ENCODE measurements at places on chromosomes 5 and 9.

DNA sequence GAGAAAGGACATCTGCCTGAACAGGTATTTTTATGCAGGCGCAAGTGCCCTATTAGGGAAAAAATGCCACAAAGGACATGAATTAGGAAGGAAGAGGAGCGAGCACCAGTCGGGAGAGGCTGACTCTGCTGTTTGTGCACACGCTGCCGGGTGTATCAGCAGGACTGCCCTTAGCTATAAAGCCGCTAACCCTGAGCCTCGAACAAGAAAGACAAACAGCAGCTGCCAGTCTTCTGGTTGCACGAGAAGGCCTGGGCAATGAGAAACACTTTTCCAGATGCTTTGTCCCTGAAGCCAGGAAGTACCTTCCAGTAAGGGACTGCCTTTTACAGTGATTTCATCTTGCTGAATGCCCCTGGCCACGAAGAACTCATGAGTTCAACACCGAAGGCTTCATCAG, 12.6 kb downstream of the QSOX2 start:
- no peak for DNase-seq

GRCh38 chr5:86968301-86968753, 299.4 kb upstream of the RASA1 start:
- DNase-seq = no peak

DNA sequence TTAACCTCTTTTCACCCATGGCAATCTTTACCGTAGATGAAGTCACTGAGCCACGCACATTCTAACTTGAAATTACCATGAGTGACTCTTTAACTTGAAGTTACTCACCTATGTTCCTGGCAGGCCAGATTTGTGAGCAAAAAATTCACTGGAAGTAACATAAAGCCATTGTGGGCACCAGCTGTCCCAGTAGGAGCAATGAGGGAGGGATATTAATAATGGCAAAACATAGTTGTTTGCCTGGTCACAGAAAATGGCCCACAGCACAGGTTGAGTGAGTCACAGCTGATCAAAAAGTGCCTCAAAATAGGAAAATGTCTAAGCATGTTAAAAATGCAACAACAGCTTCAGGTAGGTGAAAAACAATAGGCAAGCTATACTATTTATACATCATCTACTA, 146.6 kb downstream of the EFNA5 start:
- DNase-seq = no peak

DNA sequence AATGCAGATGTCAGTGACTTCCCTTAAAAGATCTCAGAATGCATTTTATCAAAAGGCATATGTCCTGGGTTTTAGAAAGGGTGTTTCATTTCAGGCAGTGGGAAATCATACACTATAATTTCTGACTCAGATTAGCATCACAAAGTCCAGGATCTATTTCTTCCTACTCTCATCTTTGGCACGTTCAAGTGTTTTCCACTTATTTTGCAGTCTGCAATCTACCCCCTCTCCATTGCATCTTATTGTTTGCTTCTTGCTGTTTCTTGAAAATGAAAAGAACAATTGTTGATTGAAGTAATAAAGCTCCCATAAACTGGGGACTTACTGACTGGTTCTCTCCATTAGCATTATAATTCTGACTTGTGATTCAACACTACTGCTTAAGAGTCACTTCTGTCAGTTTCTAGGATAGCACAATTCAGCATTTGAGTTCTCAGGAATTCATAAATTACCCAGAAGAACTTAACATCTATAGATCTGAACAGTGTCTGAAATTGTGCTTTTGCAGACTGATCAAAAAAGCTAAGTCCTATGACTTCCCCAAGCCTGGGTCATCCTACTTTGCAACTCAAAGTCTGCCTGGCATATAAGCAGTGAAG, 332.9 kb downstream of the RASEF start:
- no peak for DNase-seq

DNA sequence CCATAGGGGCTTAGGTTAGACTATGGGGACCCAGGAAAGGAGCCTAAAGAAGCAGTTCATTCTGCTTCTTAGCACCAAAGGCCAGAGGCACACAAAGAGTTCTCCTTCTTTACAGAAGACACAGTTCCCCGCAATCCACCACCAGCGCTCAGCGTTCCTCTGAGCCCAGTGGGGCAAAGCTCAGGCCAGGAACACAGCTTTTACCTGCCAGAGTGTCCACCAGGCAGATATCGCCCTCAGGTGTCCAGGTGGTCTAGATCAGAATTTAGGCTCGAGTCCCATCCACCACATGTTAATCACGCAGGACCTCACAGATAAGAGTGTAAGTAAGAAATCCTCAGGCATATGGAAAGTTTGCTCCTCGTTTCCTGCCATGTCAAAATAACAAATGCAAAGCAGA, 53.0 kb downstream of the UBE2QL1 start:
- DNase-seq = no peak

DNA sequence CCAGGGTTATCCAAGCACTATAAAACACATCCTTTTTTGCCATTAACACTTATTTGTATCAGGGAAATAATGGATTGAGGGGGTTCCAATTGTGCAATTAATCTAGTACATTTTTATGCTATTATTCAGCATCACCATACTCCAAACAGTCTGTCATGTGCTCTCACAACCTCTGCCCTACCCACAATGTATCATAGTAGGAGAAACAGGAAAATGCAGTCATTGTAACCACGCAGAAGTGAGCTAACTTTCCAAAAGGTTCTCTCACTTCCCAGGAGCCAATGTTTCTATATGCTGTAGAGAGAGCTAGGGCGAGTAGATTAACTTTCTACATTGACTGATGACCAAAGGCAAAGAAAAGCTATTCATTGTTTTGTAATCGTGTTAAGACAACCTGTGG, 29.8 kb downstream of the DAB2 start:
- DNase-seq = no peak

- no peak for DNase-seq
Observed at GRCh38 chr9:75604661-75605060, 285.8 kb upstream of the PCSK5 start.

GRCh38 chr9:36049408-36049807, 12.7 kb downstream of the RECK start:
- DNase-seq = no peak

DNA sequence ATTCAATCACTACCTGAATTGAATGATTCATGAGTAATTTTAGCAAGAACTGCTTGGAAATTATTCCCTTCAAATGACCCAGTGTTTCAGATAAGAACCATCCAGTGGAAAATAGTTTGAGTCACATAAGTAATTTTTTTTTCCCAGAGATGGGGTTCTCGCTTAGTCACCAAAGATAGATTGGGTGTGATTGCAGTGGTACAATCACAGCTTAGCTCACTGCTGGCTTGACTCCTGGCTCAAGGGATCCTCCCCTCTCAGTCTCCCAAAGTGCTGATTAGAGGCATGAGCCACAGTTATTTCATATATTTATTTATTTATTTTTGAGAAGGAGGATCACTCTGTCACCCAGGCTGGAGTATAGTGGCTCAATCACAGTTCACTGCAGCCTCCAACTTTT, 574.5 kb upstream of the ARRDC3 start:
- no peak for DNase-seq

DNA sequence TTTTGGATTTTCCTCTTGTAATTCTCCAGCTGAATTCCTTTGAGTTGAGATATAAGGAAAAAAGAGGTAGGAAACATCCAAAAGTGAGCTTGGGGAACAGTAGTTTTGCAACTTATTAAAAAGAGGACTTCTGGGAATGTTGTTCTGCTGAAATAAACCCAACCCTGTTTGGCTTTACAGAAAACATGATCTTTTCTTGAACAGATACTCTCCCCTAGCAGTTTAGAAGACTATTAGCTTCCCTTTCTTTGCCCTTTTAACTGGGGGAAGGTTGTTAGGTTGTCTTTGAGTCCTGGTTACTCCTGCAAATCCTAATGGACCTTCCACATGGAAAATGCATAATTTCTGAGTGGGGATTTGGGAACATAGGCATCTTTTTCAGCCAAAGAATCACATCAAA, 168.7 kb upstream of the RPS23 start:
- DNase-seq = no peak

DNA sequence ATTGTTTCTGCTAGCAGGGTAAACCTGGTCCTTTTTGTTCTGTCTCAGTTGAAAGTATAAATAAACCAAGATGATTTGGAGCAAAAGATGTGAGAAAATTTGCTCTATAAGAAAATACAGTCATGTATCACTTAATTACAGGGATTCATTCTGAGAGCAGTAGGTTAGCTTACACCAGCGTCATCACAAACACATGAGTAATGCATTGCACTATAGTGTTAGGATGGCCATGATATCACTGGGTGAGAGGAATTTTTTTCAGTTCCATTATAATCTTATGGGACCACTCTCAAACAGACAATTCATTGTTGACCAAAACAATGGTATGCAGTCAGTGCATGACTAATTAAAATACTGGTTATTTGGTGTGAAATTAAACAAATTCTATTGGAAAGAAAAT, 430.9 kb downstream of the CHSY3 start:
- DNase-seq = no peak

DNA sequence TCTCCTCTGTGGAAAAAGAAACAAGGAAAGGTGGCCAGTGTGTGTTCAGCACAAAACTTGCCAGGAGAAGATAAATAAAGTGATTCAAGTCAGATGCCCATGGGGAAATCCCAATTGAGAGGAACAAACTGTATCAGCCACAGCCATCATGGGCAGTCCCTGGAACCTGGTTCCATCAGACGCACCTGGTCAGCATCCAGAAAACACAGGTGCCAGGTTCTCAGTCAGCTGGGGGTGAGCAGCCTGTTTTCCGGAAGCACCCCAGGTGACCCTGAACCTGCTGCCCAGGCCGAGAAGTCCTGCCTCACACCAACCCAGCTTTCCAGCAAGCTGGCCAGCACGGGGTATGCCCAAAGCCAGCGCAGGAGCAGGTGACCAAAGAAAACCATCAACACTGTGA, 30.5 kb downstream of the PTCH1 start:
- no peak for DNase-seq

- DNase-seq = no peak
Observed at GRCh38 chr9:94147776-94148175, 63.5 kb downstream of the PTPDC1 start.

Data from T-helper 17 cell (primary cell).